Effector memory CD8-positive, alpha-beta T cell (primary cell): ENCODE measurements at places on chromosomes 4 and X.

DNA sequence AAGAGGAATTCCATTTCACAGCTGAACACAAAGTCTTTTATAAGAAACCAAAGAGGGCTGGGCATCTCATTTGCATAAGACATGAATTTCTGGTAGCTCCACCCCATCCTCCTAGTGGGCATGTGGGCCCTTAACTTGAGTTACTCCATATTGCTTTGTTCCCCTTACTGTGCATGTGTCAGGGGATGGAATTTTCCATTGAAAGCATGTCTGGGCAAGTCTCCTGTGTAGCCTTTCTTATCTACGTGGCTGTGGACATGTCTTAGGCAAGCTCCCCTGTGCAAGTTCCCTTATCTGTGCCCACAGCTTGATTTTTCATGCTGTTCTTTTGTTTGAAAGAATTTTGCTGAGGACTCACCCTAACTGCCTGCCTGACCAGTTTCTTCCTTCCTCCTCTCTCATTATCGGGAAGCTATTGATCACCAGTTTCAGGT lies 123.5 kb upstream of the JADE1 start:
- DNase-seq = no peak

DNA sequence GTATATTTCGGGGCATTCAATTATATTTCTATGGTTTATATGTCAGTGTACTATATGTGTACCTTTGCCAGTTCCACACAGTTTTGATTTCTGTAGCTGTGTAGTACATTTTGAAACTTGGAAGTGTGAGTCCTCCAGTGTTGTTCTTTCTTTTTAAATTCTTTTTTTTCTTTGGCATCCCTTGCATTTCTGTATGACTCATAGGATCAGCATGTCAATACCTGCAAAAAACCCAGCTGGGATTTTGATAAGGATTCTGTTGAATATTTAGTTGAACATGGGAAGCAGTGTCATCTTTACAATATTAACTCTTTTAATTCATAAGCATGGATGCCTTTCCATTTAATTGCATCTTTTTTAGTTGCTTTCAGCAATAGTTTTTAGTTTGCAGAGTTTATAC lies 100.0 kb downstream of the SH3BGRL start:
- no peak for DNase-seq

DNA sequence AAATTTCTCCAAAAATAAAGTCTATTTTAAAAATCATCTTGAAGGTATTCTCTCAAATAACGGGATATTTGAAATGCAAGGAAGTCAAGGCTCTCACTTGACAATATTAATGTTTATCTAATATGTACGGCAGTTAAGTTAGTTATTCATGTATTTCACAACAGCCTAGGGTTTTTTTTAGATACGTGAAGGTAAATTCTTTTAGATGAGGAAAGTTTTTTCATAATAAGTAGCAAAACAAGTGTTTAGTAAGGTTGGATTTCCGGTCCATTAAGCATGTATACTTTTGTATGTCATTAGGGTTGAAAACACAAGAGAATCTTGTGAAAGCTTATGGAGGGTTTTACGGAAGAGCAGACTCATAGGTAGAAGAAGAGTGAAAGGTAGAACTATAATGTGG lies 273.3 kb downstream of the ANK2 start:
- no peak for DNase-seq

DNA sequence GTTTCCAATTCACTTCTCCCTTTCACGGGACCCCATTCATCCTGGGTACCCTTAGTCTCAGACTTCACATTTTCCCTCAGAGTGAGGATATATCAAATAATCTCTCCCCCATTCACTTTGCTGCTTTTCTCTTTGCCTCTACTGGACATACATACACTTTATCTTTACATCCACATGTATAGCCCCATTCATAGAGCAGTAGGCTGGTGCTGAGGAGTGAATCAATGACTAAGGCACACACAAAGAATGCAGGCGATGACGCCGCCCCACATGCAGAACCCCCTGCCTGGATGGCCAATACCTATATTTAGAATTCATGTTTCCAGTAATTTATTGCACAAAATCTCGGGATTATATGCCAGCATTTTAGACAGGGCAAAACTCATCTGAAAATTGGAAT lies 554.3 kb upstream of the TENM3 start:
- DNase-seq = no peak

- DNase-seq = no peak
These were observed 163.5 kb upstream of the SPIN4 start for GRCh38 chrX:63514569-63515080.

GRCh38 chr4:73732759-73733431 lies 7.5 kb upstream of the CXCL8 start:
- DNase-seq = no peak

DNA sequence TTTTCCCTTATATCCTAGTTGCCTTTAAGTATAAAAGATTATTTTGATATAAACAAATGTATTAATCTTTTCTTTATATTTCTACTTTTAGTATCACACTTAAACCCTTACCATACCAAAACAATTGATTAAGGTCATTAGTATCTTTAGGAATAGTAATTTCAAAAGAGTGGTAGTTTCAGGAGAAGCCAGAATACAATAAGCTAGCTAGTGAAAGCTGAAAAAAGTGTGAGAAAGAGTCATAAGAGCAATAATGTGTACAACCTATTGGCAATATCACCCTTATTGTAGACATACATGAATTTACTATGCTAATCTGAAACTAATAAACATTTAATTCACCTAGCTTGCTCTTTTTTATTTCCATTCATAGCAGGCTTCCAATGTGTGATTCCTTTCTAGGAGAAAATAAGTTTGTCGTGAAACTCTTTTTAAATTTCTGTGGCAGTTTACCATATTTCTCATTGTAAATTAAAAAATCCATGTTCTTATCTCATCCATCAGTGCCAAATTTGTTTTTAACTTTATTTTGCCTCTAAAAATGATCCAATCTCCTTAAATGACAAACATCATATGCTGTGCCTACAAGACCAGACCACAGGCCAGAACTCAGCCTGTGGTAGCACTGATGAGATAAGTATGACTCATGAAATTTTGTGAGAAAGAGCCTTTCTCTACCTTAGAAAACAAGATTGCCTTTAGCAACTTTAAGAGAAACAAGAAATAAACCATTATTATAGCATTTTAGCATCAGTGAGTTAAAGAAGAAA lies 8.1 kb downstream of the NEK1 start:
- no peak for DNase-seq

DNA sequence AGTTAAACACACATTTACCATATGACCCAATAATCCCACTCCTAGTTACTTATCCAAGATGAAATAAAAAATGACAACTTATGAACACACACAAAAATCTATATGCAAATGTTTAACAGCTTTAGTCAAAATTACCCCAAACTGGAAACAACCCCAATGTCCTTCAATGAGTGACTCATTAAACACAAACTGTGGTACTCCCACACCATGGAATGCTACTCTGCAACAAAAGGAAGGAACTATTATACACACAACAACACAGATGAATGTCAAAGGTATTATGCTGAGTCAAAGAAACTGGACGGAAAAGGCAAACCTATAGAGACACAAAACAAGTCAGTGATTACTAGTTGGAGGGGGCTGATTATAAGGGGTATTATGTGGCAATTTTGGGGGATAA lies 40.5 kb downstream of the MED14 start:
- no peak for DNase-seq

GRCh38 chr4:158356301-158356700 lies 146.0 kb downstream of the TMEM144 start:
- no peak for DNase-seq

DNA sequence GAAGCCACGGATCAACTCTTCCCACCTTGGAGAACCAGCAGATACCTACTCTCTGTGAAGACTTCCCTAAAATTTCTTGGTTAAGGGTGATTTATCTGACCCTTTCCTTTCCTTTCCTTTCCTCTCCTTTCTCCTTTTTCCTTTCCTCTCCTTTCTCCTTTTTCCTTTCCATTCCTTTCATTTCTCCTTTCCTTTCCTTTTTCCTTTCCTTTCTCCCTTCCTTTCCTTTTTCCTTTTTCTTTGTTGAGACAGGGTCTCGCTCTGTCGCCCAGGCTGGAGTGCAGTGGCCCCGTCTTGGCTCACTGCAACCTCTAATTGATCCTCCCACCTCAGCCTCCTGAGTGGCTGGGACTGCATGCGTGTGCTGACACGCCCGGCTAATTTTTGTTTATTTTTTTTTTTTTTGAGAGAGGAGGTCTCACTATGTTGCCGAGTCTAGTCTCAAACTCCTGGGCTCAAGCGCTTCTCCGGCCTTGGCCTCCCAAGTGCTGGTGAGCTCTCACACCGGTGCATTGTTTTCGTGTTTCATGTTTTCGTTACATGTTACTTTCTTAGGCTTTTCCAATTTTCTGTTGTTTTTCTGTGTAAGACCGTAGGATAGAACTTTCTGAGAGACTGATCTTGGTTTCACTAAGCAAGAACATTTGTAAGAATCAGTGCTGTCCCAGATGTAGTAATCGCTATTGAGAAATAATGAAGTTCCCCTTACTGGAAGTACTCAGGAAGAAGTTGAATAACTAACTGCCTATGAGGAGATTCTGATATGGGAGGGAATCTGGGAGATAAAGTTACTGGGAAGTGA lies 2.0 kb downstream of the TMEM165 start:
- DNase-seq = no peak

DNA sequence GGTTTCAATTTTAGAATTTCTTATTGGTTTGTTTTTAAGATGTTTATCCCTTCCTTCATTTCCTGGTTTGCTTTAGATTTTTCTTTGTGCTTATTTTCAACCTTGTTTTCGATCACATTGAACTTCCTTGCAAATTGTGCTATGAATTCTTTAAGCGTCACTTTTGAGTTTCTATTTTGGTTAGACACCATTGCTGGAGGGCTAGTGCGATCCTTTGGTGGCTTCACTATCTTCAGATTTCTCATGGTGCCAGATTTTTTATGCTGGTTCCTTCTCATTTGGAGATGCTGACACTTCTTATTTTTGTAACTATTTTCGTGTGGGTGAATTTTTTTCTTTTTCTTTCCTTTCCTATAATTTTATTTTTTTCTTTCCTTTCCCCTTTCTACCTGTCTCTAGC lies 227.2 kb upstream of the HDX start:
- no peak for DNase-seq

- peak; percentile 2 for DNase-seq
These were observed 16.6 kb upstream of the KDM5C start for GRCh38 chrX:53241558-53241957.

DNA sequence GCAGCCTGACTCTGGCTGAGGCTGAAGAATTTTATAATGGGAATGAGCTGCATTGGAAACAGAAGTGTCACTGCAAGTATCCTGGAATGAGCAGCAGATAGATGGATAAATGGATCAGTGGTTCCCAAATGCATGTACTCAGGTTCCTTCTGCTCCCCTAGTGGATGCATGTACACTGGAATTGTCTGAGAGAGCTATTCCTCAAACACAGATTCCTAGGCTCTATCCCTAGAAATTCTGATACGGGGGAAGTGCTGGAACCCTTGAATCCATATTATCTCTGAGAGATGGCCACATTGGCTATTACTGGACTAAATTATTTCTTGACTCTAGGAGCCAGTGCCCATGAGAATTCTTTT lies 64.8 kb downstream of the TMEM131L start:
- DNase-seq = no peak

DNA sequence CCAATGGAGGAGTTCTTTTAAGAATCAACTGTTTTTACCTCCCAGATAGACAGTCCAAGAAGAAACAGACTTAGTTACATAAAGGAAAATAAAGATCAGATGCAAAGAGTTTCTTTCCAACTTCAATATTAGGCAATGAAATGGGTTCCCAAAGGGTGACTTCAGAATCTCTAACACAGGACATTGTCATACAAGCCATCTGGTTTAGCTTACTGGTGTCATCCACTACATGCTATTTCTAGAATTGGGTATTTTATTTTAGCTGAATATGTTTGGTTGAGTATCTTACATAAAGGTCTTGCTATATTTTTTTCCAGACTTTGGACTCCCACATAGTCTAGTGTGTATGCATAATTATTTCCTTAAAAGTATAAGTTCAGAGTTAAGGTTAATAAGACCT lies 162.1 kb upstream of the SLC7A11 start:
- no peak for DNase-seq

- no peak for DNase-seq
These were observed 95.8 kb downstream of the MGST2 start for GRCh38 chr4:139761461-139761860.

- DNase-seq = no peak
These were observed 27.3 kb downstream of the CSN3 start for GRCh38 chr4:70269674-70270073.

DNA sequence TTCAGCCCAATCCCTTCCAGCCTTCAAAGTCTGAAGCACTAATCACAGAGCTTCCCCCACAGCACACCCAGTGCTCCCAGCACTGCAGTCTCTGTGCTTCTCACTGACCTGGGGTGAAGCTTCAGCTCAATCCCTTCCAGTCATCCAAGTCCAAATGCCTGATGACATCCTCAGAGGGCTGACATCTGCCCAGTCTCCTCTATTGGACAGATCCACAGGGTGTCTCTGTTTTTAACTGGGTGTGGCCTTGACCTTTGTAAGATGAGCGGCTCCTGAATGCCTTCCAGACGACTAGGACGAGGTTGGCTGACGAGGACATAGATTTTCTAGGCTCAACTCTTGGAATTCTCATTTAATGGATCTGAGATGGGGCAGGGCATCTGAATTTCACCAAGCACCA lies 7.6 kb upstream of the SLC2A9 start:
- DNase-seq = no peak
